ENCODE measurements at places on chromosomes 11 and 22.

DNA sequence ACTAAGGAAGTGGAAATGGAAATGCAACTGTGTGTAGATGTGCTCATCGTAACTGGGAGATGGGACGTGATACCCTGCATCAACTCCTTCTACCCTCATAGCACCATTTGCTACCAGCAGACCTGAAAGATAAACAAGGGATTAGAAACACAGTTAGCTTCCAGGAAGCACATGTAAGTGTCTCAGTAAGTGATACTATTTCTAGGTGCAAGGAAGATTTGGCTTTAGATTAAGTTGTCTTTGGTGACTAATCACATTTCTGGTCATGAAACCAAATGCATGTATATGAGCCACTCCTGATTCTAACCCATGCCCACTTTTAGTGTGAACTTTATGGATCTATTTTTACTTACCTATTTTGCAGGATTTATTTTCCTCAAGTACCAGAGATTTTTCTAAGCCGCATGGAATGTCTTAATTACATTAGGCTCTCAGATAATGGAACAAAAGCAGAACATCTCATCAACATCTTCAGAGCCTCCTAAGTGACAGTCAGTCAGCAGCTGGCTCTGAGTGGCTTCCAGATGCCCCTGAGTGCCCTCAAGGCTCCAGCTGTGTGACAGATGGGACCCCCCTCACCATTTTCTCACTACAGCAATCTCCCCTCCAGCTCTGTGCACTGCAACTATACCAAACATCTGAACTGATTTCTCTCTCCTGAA lies 21.2 kb downstream of the SLC5A12 start:
- no peak for DNase-seq

GRCh38 chr11:33690290-33691065 lies 10.1 kb downstream of the C11orf91 start:
- peak; percentile 86 for DNase-seq

GRCh38 chr11:102599642-102600261 lies 25.4 kb downstream of the MMP20 start:
- no peak for DNase-seq

GRCh38 chr22:38046070-38046748 lies 11.0 kb upstream of the PICK1 start:
- no peak for DNase-seq

DNA sequence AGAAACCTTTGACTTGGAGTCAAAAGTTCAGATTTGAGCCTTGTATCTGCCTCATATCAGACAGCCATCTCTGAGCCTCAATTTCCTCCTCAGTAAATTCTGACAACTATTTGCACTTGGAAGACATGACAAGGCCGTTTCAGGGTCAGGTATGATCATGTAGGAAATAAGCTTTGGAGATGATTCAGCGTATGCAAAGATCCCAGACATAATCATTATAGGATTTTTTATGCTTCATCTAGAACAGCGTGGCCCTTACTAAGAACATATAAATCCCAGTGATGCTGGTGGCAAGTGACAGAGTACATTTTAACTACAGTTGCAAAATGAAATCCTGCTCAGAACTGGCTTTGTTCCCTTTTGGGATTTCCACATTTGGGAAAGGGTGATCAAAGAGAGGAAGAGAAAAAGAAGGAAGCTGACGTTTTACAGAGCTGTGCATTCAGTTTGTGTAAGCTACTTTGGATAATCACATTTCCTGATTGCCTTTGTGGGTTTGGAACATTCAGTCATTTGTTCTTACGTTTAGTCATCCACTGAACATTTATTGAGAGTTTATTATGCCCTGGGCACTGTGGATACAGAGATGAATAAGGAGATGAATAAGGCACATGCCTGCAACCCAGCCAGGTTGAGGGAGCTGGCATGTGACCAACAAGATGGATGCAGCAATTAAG lies 81.9 kb upstream of the HEPHL1 start:
- DNase-seq: no peak

- no peak for DNase-seq
These were observed 12.3 kb downstream of the TANGO2 start for GRCh38 chr22:20033045-20033706.

- no peak for DNase-seq
These were observed 11.0 kb downstream of the CSTPP1 start for GRCh38 chr11:46947399-46948077.

- DNase-seq: no peak
These were observed 11.2 kb upstream of the SREBF2 start for GRCh38 chr22:41821471-41822316.

DNA sequence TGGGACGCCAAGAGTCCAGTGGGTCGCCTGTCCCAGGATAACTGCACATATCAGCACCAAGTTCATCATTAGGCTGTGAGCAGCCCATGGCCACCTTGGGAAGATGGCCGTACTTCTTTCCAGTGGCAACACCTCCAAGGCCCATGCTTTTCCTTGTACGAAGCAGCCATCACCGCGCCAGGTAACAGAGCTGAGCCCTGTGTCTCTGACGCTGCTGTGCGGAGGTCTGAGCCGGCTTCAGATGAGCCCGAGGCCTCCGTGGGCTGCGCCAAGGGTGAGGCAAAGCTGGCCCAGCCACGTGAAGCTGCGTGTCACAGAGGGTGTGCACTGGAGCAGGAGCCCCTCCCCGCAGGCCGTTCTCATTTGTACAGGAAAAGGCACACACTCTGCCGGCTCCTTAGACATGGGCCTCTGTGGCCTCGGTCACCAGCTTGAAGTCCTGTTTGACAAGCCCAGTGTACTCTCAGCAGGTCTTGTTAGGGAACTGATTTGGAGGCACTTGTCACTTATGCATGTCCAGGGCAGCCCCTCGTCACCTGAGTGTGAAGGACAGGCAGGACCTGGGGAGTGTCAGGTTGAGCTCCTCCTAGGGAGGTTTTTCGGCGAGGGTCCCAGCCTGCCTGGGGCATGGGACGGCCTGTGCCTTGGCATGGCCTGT lies 401.5 kb downstream of the TBC1D22A start:
- peak; percentile 66 for DNase-seq

DNA sequence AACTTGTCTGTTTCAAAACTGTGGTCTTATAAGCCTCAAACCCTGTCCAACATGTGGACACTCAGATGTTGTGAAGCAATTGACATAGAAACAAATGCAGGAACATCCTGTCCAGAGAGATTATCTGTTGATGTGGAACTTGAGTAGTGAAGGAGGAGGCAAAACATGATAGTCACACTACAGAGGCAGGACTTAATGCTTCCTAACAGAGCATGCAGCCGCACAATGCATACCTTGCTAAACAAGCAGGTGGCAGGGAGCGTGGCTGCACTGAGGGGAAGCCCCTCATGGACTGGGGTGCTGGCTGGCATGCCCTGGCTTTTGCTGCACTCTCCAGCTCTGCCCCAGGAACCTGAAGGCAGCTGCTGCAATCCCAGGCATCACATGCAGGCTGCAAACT lies 5.3 kb downstream of the C22orf39 start:
- no peak for DNase-seq

DNA sequence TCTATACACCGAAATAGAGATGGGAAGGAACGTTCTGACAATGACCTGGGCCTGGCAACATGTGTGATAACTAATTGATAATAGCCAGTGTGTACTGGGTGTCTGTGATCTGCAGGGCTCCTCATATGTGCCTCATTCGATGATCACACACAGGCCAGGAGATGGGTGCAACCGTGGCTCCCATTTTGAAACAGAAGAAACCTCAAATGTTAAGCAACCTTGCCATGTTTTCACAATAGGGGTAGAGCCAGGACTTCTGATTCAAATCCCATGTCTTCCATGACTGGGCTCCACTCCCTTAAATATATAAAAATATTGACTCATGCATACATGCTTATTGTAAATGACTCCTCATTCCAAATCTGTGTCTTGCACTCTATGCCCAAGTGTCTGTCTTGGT lies 11.1 kb downstream of the APOL3 start:
- no peak for DNase-seq

GRCh38 chr11:123707606-123708205 lies 33.8 kb downstream of the ZNF202 start:
- DNase-seq: no peak

GRCh38 chr11:61061081-61061826 lies 41.0 kb upstream of the CD5 start:
- DNase-seq: peak; percentile 49

GRCh38 chr11:17543041-17543440 lies 1.2 kb downstream of the USH1C start:
- no peak for DNase-seq

GRCh38 chr22:26477341-26477731 lies 6.2 kb downstream of the HPS4 start:
- DNase-seq: no peak

GRCh38 chr22:46881373-46882118 lies 119.1 kb downstream of the TBC1D22A start:
- no peak for DNase-seq

DNA sequence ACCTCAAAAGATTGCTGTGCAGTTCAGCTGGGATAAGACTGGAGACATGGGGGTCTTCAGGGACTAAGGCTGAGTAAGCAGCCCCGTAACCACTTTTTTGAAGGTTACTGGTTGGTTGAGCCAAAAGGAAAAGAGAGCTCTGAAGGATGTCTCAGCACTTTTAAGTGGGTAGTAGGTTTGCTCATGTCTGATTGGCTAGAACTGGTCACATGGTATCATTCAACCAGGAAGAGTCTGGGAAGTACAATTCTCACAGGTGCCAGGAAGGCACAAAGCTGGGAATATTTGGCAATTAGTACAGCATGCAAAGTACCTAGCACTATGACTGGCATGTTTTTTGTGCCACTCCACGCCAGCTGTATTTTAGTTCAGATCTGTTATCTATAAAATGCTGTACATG lies 58.1 kb downstream of the SNX19 start:
- no peak for DNase-seq

GRCh38 chr22:46534177-46534776 lies 3.1 kb downstream of the CELSR1 start:
- no peak for DNase-seq

GRCh38 chr11:113488931-113489351 lies 13.7 kb upstream of the DRD2 start:
- DNase-seq: no peak

- no peak for DNase-seq
These were observed 162.3 kb downstream of the TRIM29 start for GRCh38 chr11:119975561-119976152.

GRCh38 chr11:119091178-119091577 lies 6.5 kb downstream of the HMBS start:
- DNase-seq: no peak

GRCh38 chr11:116255321-116255953 lies 517.4 kb downstream of the BUD13 start:
- no peak for DNase-seq

DNA sequence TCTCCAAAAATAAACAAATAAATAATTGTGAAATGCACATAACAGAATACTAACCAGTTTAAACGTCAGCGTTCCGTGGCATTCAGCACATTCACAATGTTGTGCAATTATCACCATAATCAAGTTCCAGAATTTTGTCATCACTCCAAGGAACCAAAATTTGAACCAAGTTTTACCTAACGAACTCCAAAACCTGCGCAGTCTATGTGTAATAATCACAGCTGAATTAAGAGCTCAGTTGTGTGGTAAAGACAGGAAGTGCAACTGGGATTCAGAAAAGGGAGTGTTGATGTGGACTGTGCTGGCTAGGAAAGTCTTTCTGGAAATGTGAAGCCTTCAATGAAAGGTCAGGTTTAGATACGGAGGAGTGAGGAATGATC lies 5.4 kb upstream of the MCAM start:
- DNase-seq: no peak

DNA sequence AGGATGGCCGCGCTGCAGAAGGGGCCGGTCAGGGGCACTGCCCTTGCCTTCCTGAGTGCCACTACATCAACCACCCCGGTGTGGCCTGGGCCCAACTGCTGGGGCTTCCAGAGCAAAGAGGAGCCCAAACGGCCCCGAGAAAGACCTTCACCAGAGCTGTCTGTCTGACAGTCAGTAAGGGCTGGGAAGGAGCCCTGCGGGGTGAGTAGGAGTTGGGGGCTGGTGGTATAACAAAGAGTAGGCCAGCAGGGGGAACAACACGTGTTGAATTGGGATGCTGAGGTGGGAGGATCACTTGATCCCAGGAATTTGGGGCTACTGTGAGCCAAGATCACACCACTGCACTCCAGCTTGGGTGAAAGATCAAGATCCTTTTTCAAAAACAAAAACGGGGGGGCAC lies 3.9 kb downstream of the GSTT4 start:
- no peak for DNase-seq

DNA sequence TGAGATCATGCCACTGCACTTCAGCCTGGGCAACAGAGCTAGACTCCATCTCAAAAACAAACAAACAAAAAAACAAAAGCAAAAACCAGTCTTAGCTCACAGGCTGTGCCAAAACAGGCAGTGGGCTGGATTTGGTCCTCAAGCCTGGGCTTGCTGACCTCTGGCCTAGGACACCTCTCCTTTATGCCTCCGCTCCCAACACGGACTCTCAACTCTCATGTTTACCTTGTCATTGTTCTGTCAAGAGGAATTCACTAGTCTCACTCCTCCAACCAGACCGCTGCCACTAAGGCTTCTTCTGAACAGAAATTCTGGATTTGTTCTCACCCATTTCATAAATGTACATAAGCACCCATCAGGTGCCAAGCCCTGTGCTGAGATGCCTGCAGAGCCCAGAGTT lies 42.6 kb downstream of the FAM83F start:
- DNase-seq: no peak

DNA sequence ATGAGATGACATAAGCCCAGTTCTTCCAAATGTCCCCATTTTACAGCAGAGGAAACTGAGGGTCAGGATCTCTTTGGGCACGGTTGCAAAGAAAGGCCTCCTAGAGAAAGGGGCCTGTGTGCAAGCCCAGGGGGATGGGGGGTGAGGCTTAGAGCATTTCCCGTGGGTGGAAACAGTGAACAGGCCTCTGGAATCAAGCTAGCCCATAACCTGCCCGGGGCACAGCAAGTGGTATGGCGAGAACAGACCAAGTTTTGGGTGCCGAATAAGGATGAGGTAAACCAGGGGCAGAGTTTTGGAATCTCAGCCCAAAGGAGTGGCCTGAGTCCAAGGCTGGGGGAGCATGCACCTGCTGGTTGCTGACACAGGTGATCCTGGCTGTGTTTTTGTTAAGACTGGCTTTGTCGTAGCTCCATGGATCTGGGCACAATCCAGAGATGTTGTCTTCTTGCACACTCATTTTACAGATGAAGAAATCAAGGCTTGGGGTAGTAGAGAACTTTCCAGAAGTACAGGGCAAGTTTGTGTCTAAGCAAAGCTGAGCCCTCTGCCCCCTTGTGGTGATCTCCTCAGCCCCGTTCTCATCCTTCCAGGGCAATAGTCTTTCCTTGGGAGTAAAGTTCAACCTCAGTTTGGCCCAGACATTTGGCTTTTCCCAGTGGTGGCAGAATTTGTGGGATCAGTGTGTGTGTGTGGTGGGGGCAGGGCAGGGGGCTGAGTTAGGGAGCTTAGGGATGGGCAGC lies 53.5 kb upstream of the MYEOV start:
- peak; percentile 38 for DNase-seq

- no peak for DNase-seq
These were observed 174.3 kb upstream of the FAT3 start for GRCh38 chr11:92050305-92050704.

- DNase-seq: no peak
These were observed 20.3 kb upstream of the TNRC6B start for GRCh38 chr22:40157330-40157945.

All from coronary artery (tissue), 2 donors.